ENCODE measurements at places on chromosomes 7 and 10.

GRCh38 chr10:4131407-4132215, 346.6 kb upstream of the KLF6 start:
- no peak for DNase-seq

- DNase-seq = no peak
These were observed 14.5 kb downstream of the LIMK1 start for GRCh38 chr7:74097937-74098614.

- DNase-seq = no peak
These were observed 5.8 kb downstream of the LIPJ start for GRCh38 chr10:88592381-88592780.

- DNase-seq = no peak
These were observed 126.6 kb upstream of the GNAI1 start for GRCh38 chr7:80008039-80008438.

DNA sequence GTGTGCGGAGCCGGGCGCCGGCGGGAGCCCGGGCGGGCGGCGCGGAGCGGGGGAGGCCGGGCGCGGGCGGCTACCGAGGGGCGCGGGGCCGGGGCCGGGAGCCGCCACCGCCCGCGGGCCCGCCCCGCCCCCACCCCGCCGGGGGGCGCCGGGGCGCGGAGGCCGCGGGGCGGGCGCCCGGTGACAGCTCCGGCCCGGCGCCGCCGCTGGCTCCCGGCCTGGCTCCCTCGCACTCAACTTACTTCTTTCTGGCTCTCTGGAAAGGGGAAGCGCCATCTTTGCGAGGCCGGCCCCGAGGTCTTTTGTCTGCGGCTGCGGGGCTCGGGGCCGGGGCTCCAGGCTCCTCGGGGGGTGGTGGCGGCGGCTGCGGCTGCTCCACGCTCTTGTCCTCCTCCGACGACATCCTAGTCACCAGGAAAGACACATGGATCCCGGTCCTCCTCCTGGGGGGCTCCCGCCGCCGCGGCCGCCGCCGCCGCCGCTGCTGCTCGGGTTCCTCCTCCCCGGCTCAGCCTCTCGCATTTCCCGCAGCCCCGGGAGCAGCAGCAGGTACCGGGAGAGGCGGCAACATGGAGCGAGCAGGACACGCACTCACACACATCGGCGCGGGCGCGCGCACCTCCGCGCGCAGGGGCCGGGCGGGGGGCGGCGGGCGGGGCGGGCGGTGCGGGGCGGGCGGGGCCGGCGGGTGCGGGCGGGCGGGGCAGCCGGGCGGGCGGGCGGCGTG, at the start of gene KMT2C:
Gene KMT2C, minus strand, starts transcription at position 620 of the 727 bp plus-strand sequence. Its CDS starts 217 bp downstream, at position 403.
- peak; percentile 20 for DNase-seq

- no peak for DNase-seq
These were observed 187.6 kb upstream of the ITGB1 start for GRCh38 chr10:33145451-33146188.

DNA sequence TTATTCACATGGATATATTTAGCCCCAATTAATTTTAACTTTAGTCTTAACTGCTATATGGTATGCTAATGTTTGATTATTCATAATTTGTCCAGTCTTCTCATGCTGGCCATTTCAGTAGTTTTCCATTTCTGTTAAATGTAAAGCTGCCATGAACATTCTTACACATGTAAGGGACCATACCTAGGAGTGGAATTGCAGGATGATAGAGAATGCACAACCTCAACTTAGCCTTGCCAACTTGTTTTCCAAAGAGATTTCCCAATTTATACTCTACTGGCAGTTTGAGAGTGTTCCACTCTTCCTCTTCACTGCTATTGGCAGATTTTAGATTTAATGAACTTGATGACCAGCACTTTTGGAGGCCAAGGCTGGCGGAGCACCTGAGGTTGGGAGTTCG, 68.2 kb downstream of the FANK1 start:
- DNase-seq = no peak

DNA sequence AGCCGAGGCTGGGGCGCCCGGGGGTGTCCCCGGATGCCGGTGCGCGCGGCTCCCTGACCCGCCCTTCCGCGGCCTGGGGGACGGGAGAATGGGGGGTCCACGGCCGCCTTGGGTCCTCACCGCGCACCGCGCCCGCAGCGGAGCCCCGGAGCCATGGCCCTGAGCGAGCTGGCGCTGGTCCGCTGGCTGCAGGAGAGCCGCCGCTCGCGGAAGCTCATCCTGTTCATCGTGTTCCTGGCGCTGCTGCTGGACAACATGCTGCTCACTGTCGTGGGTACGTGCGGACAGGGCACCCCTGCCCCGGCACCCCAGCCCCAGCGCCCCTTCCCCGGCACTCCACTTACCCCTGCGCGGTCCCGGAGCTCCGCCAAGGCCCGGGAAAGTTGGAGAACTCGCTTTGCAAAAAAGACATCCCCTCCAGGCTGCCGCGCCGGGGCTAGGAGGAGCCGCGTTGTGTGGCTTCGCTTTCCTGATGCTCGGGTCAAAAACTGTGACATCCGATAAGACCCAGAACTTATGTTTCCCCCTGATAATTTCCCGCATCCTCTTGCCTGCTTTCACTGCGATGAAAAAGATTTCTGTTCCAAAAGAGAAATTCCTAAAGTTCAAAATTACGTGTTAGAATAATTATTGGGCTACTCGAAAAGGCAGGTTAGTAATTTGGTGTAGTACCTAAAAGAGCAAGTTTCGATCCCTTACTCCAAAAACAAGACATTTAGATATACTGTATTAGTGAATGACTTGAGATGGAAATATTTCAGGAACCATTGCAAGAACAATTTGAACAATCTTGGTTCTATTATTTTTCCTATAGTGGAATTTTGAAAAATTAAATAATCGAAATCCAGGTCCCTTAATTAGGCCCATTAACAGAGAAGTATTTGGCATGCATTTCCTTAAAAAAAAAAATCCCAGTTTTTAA, 888 bp downstream of the SLC18A2 start:
- no peak for DNase-seq

- no peak for DNase-seq
These were observed 199.4 kb downstream of the RAPGEF5 start for GRCh38 chr7:22157552-22157951.

- DNase-seq = no peak
These were observed 56.9 kb upstream of the MYL10 start for GRCh38 chr7:101686030-101686429.
